ENCODE measurements at places on chromosomes 1 and 21. TPM values are rescaled to one million over a fixed set of nuclear protein-coding genes. Genes with fewer than 3 reads are reported as not detected.

Gene SNIP1
- 17.0 TPM for total RNA-seq

Gene SLFNL1
- 0.07 TPM for total RNA-seq

Gene PTPRC
- total RNA-seq, result 0.34 TPM

Gene ZNF683
- not detected for total RNA-seq

Gene SPRR4
- not detected for total RNA-seq

Gene CD5L
- total RNA-seq, result not detected

Gene PM20D1
- not detected for total RNA-seq

Gene CTBS
- total RNA-seq, result 14.1 TPM

GRCh38 chr1:115949156-115949555, 27.2 kb upstream of the SLC22A15 start:
- DNase-seq, result no peak

DNA sequence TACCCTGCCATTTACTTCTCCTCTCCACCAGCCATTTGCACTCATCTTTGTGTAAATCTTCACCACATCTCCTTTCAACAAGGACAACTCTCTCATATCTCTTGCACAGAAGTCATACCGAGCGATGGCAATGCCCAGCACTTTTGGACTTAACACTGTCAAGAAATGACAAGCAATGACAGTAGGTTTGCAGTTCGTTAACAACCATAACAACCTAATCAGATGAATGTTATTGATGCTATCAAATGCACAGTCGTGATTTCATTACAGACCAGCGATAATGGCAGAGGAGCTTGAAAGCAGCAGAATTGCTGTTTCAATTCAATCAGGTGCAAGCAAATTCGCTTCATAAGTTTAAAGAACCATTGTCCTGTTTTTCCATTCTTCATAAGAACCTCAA, 390.9 kb downstream of the VAV3 start:
- no peak for DNase-seq

- no peak for DNase-seq
These were observed 16.1 kb upstream of the TRABD2B start for GRCh38 chr1:48013270-48013669.

DNA sequence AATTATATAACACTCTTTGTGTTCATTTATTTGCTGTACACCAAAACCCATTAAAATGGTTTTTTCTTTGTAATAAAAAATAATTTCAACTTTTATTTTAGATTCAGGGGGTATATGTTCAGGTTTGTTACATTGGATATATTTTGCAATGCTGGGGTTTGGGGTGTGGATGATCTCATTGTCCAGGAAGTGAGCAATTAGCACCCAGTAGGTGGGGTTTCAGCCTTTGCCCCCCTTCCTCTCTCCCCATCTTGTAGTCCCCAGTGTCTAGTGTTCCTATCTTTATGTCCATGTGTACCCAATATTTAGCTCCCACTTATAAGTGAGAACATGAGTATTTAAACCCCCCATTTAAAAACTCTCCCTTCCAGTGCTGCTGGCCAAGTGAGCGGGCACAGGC, 184.6 kb downstream of the RHOU start:
- no peak for DNase-seq

DNA sequence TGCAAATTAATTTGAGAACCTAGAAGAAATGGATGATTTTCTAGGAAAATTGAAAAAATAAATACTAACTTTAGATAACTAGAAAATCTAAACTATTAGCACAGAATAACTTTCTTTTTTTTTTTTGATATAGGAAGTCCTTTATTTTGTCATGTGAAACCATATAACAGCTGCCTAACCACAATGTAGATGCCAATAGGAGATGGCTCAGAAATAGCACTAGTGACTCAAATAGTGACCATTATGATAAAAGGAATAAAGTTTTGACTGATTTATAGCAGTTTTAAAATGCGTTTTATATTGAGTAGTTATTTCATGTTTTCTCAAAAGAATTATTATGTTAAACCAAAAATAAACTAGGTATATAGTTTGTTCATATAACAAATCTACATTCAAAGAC, 158.0 kb upstream of the CACYBP start:
- DNase-seq, result no peak

DNA sequence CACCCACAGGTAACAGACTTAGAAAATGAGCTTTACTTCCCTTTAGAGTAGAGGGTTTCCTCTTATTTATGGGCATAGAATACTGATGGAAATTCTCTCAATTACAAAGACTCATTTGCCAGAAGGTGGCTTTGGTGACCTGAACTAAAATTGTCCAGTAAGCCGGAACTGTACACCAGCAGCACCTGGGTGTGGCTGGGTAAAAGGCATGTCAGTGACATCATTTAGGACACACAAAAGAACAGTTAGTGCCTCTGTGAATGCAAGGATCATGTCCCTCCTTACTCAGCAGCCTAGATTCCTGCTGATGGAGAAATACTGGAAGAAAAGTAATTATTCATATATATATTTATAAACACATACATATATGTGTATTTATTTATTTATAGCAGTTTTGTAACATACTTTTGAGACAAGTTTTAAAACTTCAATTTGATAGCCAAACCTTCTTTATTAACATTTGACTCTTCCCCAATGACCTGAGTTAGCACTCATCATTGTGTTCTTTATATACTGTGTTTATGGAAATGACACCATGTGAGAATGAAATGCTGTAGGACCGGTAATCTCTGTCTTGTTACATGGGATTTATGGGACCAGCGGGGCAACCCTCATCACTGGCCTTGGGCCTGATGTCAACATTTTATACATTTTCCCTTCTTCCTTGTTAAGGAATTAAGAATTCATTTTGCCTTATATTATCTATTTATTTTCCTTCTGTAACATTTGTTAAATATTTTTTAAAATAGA, 274.4 kb downstream of the BRINP2 start:
- no peak for DNase-seq

DNA sequence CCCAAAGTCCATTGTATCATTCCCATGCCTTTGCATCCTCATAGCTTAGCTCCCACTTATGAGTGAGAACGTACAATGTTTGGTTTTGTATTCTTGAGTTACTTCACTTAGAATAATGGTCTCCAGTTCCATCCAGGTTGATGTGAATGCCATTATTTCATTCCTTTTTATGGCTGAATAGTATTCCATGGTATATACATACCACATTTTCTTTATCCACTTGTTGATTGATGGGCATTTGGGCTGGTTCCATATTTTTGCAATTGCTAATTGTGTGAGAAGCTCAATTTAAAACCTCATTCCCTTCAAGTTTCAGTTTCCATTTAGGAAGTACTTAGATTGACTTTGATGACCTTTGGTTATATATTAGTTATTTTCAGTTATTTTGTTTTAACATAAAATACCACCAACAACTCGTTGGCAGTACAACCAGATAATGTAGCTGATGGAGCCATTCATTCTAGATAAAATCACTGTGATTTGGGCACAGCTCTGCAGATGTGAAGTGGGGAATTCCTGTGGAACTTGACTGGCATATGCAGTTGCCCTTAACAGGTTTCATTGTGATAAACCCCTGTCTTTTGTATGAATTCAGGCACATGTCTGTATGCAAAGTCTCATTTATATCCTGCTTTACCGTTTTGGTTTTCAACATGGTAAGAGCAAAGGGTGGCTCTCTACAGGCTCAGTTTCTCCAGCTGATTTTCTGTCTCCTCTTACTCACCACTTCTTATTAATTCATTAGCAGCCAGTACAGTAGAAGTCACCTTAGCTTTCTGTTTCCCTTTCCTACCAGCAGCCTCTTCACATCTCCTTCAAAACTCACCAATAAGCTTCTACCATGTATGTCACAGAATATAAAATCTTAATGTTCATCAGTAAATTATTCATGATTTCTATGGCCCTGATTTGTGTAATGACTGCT, 170.9 kb downstream of the C1orf21 start:
- no peak for DNase-seq

DNA sequence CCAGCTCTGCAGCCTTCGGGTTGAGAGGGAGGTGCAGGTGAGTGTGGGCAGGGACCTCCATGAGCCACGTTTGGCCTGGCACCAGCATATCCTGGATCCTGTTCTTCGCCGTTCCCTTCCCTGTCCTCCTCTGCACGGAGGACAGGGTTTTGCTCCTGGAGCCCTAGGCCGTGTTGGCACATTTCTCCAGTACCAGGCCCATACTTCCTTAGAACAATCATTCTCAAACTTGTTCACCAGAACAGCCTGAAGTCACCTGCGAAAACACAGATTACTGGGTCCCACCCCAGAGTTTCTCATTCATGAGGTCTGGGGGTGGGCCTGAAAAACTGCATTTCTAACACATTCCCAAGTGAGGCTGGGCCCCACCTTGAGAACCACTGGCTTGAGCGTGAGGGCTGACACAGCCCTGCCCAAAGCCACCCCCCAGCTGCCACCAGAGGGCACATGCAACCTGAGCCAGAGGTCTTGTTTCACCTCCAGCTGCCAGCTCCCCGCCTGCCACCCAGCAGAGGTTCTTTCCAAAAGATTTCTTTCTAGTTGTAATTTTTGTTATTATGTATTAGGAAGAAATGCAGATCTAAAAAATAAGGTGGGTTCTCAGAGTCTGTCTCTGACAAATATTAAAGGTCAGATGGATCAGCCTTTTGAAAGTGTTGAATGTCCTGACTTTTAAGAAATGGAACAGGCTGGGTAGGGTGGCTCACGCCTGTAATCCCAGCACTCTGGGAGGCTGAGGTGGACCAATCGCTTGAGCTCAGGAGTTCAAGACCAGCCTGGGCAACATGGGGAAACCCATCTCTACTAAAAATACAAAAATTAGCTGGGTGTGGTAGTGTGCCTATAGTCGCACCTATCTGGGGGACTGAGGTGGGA, 39.6 kb upstream of the LDLRAP1 start:
- DNase-seq, result peak; percentile 92

GRCh38 chr1:82464362-82465001, 663.7 kb downstream of the ADGRL2 start:
- no peak for DNase-seq

GRCh38 chr1:48654606-48655210, 122.0 kb downstream of the BEND5 start:
- no peak for DNase-seq

DNA sequence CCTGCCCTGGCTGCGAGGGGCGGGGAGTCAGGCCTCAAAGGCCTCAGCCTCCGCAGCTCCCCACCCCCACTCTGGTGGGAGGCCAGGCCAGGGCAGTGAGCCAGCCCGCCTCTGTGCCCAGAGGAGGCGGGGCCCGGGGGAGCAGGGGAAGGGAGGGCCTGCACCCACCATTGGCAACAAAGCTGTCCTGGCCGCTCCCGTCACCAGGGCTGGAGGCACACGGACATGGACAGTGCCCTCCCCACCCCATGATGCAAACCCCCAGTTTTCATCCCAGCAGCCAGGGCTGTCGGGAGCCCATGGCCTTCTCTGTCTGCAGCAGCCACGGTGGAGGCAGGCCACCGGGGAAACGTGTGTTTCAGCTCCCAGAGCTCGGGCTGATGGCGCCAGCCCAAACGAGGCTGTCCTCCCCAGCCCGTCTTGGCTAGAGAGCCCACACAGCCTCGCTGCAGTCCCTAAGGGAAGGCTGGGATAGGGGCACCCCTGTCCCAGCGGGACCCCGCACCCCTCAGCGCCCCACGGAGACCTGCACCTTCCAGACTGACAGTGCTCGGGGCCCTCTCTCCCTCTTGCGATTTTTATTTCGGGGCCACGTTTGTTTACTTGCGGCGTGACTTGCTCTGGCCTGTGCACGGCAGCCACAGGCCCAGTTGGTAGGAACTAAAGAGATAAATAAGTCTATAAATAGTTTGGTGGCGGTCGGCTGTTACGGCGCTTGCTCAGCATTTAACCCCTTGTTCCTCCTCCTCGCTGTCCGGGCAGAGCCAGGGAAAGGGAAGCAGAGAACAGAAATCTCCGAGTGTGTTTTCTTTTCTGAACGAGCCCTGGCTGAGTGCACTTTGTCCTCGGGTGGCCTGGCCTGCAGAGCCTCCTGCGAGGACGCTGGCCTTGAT, 101.8 kb downstream of the PRDM16 start:
- DNase-seq, result no peak

DNA sequence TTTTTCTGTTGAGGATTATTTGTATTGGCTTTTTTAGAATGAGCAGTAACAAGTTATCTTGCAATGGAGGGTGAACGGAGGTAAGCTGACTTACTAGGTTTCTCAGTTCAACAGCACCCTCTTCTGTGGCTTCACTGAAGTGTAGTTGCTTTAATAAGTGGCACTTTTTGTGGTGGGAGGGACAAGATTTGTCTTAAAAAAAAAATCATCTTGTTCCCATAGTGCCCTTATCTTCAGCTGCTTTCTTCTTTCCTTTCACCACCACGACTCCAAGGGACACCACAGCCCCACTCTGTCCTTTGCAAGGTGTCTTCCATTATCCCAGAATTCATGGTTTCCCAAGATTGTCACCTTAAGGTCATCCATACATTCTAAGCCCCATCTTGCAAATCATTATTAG, 92.9 kb downstream of the PIGK start:
- peak; percentile 62 for DNase-seq

- no peak for DNase-seq
These were observed 16.0 kb downstream of the RXFP4 start for GRCh38 chr1:155957411-155957915.

DNA sequence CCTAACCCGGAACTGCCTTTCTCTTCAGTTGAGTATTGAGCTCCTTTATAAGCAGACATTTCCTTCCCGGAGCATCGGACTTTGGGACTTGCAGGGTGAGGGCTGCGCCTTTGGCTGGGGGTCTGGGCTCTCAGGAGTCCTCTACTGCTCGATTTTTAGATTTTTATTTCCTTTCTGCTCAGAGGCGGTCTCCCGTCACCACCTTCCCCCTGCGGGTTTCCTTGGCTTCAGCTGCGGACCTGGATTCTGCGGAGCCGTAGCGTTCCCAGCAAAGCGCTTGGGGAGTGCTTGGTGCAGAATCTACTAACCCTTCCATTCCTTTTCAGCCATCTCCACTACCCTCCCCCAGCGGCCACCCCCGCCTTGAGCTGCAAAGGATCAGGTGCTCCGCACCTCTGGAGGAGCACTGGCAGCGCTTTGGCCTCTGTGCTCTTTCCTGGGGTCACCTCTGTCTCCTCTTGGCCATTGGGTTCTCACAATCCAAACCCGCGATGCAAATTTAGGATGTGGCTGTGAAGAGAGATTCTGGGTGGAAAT, 3.7 kb downstream of the OLIG2 start:
- peak; percentile 60 for DNase-seq

GRCh38 chr1:219927956-219928790, at the start of gene SLC30A10:
Gene SLC30A10, minus strand, starts transcription at chr1:219928557. Its CDS starts 117 bp downstream, at chr1:219928440.
- peak; percentile 83 for DNase-seq

DNA sequence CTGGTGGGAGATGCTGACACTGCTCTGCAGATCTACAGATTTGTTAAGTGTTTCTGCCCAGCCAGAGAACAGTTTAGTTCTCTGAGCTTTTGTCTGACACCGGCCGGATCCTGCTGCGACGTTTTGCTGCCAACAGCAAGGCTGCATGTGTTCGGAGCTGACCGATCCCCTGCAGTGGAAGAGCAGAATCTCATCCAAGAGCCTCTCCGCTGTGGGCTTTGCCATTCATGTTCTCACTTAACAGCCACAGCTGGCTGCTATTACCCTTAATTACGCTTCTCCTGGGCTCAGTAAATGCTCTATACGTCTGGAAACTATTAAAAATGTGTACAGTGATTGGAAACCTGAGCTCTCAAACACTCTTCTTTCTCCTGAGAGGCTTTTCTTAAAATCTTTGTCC, 105.3 kb downstream of the BCAR3 start:
- DNase-seq, result peak; percentile 43

GRCh38 chr1:241611063-241611462, 29.1 kb downstream of the CHML start:
- DNase-seq, result no peak

- no peak for DNase-seq
These were observed 17.4 kb upstream of the CD1D start for GRCh38 chr1:158163000-158163947.

GRCh38 chr1:175146529-175147213, 45.9 kb downstream of the KIAA0040 start:
- peak; percentile 96 for DNase-seq

GRCh38 chr21:33022828-33023573, 2.7 kb upstream of the OLIG2 start:
- DNase-seq, result peak; percentile 71

Measured in endodermal cell (in vitro differentiated cells).